Activated T-helper 1 cell treated with anti-CD3 and anti-CD28 coated beads, Interleukin-2, amount 50 U/mL, for 16 hours (primary cell): ENCODE measurements at places on chromosomes 7 and 10.

- no peak for DNase-seq
These were observed 399.5 kb upstream of the ANKRD30A start for GRCh38 chr10:36725581-36726520.

- DNase-seq: no peak
These were observed 97.0 kb downstream of the HGF start for GRCh38 chr7:81672872-81673271.

DNA sequence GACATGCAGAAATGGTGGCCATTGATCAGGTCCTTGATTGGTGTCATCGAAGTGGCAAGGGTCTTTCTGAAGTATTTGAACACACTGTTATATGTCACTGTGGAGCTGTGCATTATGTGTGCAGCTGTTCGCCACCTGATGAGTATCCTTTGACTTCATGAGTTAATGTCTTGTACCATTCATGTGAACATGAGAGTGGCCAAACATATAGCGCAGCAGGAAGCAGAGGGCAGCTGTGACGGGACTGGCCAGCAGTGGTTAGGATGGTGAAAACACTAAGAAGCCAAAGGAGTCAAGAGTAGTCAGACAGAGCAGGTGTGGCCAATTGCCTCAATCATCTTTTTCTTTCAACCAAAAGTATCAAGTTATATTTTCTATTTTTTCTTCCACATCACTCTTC, 167.4 kb downstream of the IMMP2L start:
- no peak for DNase-seq

GRCh38 chr7:151470711-151471110, 30.8 kb upstream of the CRYGN start:
- DNase-seq: no peak

GRCh38 chr10:79425074-79425532, 20.3 kb downstream of the ZCCHC24 start:
- no peak for DNase-seq

- no peak for DNase-seq
These were observed 34.8 kb upstream of the DMBT1 start for GRCh38 chr10:122525788-122526187.

DNA sequence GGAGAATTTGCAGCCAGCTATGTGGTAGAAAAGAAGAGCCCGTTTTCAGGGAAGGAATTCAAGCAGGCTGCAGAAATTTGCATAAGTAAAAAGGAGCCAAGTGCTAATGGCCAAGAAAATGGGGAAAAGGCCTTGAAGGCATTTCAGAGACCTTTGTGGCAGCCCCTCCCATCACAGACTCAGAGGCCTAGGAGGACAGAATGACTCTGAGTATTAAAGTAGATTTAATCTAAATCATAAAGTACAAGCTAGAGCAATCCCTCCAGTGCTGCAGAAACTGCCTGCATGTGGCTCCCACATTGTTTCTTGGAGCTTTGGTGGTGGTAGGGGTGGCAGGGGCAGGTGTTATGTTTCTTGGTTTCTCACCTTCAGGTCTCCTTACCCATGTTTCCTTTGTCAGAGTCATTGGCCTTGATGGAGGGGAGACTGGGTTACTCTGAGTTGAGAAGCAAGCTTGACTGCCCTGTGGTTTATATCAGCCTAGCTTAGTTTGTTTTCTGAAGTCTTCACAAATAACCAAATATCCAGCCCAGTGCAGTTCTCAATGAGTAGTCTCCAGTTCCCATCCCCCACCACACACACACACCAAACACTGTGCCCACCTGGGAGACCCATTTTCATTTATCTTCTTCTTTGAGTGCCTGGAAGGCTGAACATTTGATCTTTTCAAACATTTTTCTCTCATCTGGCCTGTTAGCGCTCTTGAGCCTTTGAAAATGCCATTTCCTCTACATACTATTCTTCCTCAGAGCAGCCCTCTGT, 34.5 kb downstream of the ITPRIP start:
- DNase-seq: no peak

DNA sequence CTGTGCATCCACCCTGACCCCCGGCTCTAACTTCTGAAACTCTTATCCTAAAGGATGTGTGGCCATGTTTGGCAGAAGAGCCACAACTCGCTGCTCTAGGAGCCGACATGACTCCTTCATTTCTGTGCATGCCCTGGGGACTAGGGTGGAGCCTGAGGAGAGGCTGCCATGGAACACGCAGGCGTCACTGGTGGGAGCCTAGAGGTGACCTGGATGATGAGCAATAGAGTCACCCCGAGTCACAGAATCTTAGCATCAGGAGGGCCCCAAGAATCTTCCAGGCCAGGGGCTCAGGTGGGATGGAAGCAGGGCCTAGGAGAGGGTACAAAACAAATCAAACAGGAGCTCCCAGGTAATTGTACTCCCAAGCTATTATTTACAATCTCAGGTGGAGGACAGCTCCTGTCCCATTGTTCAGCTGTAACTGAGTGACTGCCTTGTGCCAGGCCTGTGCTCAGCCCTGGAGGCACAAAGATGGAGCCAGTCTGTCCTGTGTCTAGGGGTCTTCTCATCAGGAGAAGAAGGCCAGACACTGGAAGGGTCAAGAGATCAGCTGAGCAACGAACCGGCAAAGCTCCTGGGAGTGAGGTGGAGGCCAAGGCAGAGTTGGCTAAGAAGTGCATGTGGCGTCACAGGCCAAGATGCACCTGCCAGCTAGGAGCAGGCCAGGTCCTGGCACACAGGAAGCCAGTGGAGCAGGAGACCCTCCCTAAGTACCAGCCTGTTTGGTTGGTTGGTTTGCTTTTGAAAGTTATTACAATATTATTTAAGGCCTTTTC, 5.8 kb upstream of the ZNF22 start:
- DNase-seq: no peak

- DNase-seq: no peak
These were observed 133.7 kb downstream of the ARHGAP22 start for GRCh38 chr10:48470893-48471805.

GRCh38 chr10:128150045-128150493, 23.8 kb upstream of the MKI67 start:
- DNase-seq: peak; percentile 73

DNA sequence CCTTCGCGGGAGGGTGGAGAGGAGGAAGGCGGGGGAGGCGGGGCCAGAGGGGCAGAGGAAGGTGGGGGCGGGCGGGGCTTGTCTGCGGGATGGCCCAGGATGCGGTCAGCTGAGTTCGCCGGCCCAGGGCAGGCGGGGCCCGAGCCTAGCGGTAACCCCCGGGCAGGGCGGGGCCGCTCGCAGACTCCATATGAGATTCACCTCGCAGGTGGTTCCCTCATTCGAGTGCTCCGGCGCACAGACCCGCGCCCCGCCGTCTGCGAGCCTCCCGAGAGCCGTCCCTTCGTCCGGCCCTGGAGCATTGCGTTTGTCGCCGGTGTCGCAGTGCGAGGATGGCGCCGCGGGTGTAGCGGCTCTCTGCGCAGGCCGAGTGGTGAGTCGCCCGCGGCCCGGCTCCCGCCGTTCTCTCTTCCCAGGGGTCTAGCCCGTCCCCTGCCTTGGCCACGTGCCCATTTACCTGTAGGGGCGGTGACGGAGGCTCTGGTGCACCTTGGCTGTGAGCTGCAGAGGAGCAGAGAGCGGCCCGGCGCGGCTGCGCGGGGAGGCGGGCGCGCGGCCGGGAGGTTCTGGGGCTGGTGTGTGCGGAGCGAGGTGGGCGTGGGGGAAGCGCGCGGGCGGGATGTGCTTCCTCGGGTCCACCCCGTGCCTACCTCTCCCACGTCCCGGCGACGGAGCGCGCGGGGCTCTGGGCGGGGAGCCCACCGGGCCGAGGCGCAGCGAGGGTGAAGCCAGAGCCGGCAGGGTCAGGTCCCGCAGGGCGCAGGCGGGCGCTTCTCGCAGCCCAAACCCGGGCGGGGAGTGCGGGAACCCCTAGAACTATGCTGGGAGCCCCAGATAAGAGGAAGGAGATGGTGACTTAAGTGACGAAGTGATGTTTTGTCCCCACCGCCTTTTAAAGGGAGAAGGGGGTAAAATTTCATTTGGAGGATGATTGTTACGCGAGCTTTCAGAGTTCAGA, at the start of gene UPP1:
TSS of gene UPP1 (plus strand) at position 220 of the 958 bp plus-strand sequence. CDS start 5,519 bp downstream, outside the sequence.
- DNase-seq: peak; percentile 81

- DNase-seq: no peak
These were observed 70.1 kb downstream of the VPS41 start for GRCh38 chr7:38838725-38839385.

GRCh38 chr7:129774359-129774758, 162.8 kb downstream of the NRF1 start:
- no peak for DNase-seq

- no peak for DNase-seq
These were observed 53.8 kb downstream of the NCAPG2 start for GRCh38 chr7:158650821-158651225.

DNA sequence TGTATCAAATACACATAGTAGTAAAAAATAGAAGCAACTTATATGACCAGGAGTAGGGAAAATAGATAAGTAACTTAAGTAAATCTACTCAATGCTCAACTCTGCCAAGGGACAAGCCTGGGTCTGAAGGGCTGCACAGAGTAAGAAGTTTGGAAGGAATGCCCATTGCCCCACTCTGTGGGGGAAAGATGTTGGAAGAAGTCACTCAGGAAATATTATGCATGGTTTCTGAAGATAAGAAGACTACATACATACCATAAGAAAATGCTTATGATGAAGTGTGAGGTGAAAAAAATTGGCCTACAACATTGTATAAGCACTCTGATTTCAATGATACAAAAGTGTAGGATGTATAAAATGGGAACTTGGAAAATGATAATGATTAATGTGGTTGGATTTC, 54.0 kb downstream of the LAMB4 start:
- DNase-seq: no peak
